ENCODE measurements at places on chromosomes 4 and X.

- no peak for DNase-seq
These were observed at the start of gene C4orf46 for GRCh38 chr4:158671665-158671914. C4orf46 (minus strand) TSS chr4:158671887; CDS start chr4:158671801, 86 bp downstream.

DNA sequence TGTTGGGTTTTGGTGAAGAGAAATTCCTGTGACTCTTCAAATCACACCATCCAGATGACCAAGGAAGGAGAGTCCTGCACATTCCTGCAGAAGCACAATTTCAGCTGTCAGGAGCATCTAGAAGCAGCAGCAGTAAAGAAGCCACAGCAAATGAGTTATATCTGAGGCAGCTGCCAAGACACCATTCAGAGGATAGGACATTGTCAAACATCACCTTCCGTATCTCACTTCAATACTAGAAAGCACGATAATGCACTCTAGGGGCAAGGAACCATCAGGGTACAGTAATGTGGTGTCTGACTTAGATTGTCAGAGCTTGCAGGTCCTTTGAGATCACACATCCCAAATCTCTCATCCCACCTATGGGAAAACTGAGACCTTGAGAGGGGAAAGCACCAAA is 134.5 kb downstream of the COL4A6 start:
- no peak for DNase-seq

DNA sequence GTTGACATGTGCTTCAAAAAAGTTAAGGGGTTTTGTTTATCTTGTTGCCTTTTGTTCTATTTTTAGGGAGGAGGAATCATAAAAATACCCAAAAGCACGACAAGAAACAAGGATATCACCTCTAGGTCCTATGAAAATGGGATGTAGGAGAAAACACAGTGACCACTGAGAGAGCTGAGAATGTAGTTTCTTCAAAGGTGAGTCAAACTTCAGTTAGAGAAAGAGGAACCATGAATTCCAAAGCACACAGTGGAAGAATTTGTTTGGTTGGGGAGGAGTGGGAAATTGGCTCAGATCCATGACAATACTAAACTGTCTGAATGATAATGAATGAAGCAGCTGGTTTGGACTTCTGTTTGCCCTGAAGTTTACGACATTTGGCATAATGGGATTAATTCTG is 19.1 kb upstream of the FRYL start:
- no peak for DNase-seq

- no peak for DNase-seq
These were observed 5.3 kb upstream of the PALLD start for GRCh38 chr4:168491563-168491962.

- DNase-seq: no peak
These were observed 100.7 kb upstream of the PGRMC2 start for GRCh38 chr4:128388352-128388630.

DNA sequence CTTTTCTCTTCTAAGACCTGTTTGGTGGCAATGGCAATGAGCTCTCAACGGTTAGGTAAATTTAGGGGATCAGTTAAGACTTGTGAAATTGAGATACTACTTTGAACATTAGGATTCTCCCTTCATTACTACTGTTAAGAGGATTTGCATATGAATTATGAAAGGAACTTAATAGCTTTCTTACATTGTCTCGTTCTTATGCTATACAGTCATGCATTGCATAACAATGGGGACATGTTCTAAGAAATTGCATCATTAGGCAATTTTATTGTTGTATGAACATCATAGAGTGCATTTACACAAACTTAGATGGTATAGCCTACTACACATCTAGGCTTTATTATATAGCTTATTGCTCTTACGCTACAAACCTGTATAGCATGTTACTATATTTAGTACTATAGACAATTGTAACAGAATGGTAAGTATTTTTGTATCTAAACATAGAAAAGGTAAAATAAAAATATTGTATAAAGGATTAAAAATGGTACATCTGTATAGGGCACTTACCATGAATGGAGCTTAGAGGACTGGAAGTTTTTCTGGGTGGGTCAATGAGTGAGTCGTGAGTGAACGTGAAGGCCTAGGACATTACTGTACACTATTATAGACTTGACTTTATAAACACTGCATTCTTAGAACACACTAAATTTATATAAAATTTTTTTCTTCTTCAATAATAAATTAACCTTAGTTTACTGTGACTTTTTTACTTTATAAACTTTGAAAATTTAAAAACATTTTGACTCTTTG is 62.5 kb downstream of the PAQR3 start:
- DNase-seq: no peak

DNA sequence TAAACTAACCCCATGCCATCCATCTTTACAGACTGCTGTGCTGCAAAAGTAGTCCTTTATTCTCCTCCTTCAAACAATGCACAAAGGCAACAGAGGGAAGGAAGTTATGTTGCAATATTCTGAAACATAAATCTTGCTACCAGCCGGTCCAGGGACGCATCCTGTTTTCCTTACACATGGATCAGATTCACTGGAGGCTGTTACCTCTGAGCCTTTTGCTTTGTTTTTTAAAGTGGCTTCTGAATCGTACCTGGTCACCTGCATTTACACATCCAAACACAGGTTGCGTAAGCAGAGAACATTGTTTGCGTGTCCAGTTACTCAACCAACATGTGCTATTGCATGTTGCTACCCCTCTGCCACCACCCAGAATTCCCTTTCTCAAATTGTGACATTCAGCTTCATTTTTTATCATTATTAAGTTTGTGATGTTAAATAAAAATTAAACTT is 8.8 kb downstream of the PPARGC1A start:
- no peak for DNase-seq

DNA sequence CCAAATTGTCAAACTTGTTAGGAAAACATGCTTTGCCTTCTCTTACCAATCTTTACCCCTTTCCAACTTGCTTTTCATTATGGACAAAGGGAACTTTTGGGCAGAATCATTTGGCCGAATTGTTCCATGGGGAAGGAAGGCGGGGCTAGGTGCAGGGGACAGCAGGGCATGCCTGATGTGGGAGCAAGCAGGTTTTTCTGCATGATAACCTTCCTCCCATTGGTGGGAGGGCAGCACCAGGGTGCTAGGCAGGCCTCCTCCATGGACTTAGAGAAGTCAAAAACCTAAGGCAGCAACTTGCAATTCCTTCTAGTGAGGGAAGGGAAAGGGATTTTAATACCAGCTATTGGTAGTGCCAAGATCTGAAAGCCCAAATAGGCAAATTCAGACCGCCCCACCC is 260.5 kb downstream of the MAPK10 start:
- no peak for DNase-seq

DNA sequence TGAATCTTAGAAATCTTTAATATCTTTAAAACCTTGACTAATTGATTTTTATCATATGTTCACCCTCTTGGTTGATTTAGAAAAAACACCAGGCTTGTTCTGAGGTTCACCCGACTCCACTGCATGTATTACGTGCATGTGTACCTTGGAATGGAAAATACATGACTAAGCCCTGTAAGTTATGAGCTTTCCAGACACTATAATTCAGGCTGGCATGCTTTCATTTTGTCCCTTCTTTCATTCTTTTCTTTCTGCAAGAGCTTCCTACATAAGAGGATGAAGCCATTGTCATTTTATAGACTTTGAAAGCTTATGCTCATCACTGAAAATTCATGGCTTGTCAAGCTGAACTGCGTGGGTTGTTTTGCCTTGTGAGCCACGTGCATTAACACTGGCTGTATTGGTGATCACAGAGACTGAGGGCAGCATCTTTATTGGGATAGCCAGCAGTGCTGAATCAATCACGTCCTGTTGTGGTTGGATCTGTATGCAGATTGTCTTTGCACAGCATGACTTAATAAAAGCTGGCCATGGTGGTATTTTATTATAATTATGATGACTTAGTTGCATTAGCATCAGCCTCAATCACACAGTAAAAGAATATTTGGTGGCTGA is 141.9 kb downstream of the SLIT2 start:
- no peak for DNase-seq

- no peak for DNase-seq
These were observed 20.3 kb downstream of the TBC1D14 start for GRCh38 chr4:6929812-6930464.

Measured in activated CD4-positive, alpha-beta T cell treated with anti-CD3 and anti-CD28 coated beads, Interleukin-10, Interleukin-2, amounts not matched to agents 100 ng/mL and 50 ng/mL, durations not matched to agents 16 hours and 8 hours (primary cell).